ENCODE measurements at places on chromosomes 11 and 22.

- DNase-seq, result no peak
Observed at GRCh38 chr11:73139476-73140198, 2.5 kb downstream of the FCHSD2 start.

GRCh38 chr22:45686004-45686403 lies 14.4 kb downstream of the ATXN10 start:
- DNase-seq, result no peak

DNA sequence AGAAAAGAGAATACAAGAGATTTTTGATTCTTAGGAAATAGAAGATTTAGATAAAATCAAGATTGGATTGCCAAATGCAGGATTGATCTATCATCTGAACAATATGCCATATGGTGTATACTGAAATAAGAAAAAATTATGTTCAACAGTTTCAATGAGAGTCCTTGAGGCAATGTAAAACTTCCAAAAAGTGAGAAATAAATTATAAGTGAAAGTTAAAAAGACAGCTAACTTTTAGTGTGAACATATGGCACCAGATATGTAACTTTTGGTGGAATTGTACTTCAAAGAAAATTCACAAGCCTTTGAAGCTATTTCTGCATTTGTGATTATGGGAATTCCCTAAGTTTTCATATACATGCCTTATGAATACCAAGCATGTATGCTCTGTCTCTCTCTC lies 200.5 kb upstream of the ANO3 start:
- no peak for DNase-seq

- no peak for DNase-seq
Observed at GRCh38 chr11:9740202-9740883, 76.5 kb downstream of the SWAP70 start.

- DNase-seq, result no peak
Observed at GRCh38 chr11:107123022-107123421, 104.7 kb upstream of the GUCY1A2 start.
